Stimulated activated CD4-positive, alpha-beta T cell treated with anti-CD3 and anti-CD28 coated beads, Interleukin-15, amount 100 ng/mL, for 1 hour (primary cell): ENCODE measurements at places on chromosomes 2 and 18.

GRCh38 chr18:4130734-4131719 lies 324.1 kb downstream of the DLGAP1 start:
- DNase-seq: no peak

- DNase-seq: no peak
These were observed 309.3 kb upstream of the PIK3C3 start for GRCh38 chr18:41645589-41646360.

DNA sequence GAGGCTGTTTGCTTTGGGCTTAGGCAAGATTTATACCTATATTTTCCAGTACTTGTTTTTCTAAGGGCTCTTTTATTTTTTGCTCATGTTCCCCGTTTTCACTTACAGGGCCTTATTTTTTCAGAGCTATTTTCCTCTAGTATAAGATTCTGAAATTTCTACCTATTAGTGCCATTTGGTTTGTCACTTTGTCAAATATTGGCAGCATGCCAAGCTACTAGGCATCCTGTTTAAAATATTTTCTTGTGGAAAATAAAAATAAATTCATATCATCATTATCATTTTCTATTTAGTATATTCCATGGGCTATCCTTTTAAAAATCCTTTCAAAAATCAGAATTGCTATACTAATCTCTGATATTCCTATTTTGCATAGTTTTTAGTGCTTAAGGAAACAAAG lies 64.8 kb upstream of the CHST9 start:
- no peak for DNase-seq

- DNase-seq: no peak
These were observed 628.5 kb upstream of the KLHL29 start for GRCh38 chr2:22756276-22757043.

- DNase-seq: no peak
These were observed 67.0 kb downstream of the SP3 start for GRCh38 chr2:173898178-173898668.

- DNase-seq: no peak
These were observed 127.3 kb downstream of the PRKCE start for GRCh38 chr2:45778720-45779171.

DNA sequence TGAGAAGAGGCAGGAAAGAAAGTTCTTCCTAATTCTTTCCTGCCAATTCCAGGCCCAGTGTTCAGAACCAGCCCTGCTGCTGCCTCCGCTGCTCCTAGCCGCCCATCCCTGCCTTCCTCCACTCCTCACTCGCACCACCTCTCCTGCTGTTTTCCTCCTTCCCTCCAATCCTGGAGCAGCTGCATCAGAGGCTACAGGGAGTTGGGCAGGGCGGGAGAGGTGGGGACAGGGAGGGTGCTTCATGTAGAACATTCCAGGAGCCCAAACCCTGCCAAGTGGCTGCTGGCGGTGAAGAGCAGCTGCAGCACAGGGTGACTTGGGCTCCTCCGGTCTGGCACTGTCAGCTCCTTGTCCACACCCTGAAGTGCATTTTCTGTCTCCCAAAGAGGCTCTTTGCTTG lies 176.3 kb downstream of the TNS1 start:
- DNase-seq: no peak

- no peak for DNase-seq
These were observed 156.1 kb downstream of the MGAT5 start for GRCh38 chr2:134410006-134410405.

DNA sequence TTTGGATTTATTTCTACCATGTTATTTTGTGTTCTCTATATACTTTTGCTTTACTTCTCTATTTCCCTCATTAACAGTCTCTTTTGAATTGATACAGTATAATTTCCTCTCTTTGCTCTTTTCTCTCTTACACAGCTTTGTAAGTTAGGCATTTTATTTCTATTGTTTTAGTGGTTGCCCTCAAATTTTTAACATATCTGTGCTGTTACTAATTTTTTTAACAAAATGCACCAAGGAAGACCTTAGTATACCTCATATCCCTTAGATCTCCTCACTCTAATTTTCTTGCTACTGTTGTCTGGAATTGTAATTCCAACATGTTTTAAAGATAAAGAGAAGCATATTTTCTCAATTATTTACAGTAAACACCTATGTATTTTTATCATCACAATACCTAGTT lies 416.8 kb upstream of the SLC14A2 start:
- DNase-seq: no peak
